ENCODE measurements at places on chromosomes 16 and 17.
A peak's percentile ranks its signal among the peaks of the same experiment; 100 is the strongest.

GRCh38 chr17:18132711-18133110, 24.2 kb downstream of the MYO15A start:
- no peak for DNase-seq

GRCh38 chr17:61126473-61127249, 273.0 kb upstream of the TBX2 start:
- no peak for DNase-seq

DNA sequence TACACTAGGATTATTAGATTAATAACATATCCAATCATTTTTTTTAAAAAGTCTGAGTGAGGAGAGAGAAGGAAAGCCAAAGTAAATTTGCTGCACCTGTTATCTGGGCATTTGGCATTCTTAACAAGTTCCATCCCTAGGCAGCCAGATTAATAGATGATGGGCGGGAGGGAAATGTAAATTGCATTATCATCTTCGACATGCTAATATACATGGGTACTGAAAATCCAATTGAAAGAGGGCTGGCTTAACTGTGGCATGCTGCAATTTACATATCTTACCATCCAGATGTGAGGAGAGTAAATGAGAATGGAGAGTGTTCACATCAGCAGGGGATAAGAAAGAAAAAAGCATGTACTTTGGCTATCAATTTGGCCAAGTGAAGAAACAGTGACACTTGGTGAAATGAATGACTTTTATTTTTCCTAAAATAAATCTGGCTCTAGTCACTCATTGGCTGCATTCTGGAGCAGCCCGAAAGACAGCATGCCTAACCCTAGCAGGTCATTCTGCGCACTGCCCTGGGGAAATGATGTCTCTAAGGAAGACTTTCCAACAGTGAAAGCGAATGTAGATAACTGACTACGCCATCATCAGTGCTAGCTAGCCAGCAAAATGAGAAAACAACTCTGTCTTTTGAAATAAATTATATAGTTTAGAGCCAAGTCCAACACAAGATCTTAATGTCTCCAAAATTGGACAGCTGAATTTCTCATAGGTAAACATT, 57.9 kb downstream of the HYDIN start:
- no peak for DNase-seq

DNA sequence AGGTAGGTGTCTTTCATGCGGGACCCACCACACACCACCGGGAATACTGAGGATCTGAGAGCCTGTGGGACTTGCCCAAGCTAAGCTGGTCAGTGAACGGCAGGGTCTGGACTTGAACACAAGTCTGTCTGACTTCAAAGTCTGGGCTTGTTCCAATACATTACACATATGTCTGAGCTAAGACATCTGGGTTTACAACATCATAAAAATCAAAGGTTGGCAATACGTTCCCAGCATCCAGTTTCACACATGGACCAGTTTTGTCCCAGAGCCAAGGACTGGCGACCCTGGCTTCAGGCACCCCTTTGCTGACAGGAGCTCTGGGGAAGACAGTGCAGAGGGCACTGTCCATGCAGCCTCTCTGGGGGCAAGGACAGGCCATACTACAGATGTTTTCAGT, 27.9 kb upstream of the AXIN2 start:
- DNase-seq = no peak

DNA sequence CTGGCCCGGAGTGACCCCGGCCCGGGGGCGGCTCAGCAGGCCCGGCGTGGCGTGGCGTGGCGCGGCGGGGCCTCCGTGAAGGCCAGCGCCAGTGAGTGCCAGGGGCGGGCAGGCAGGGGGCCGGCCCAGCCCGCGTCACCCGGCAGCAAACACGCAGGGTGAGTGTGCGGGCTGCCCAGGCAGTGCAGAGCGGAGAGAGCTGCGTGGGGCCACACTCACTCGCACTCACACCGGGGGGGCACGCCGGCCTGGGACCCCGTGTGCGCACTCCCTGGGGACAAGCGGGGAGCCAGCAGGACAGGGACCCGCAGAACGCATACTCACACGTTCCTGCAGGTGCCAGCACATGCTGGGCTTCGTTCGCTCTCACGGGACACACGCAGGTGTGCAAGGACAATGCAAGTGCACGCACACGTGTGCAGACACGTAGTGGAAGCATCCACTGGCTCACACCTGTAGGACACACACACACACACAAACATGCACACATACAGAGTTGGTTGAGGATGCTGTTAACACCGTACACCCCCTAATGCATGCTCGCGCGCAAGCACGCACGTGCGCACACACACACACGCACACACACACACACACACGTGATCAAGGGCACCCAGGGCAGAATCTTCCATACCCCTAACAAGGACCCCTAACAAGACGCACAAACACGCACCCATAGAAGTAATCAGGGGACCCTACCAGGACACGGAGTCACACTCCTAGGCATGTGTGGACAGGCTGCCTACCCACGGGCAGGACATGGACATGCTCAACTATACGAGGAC, 7.7 kb downstream of the USP6 start:
- no peak for DNase-seq

- no peak for DNase-seq
Measured at GRCh38 chr17:49219987-49220386, 9.5 kb downstream of the ABI3 start.

DNA sequence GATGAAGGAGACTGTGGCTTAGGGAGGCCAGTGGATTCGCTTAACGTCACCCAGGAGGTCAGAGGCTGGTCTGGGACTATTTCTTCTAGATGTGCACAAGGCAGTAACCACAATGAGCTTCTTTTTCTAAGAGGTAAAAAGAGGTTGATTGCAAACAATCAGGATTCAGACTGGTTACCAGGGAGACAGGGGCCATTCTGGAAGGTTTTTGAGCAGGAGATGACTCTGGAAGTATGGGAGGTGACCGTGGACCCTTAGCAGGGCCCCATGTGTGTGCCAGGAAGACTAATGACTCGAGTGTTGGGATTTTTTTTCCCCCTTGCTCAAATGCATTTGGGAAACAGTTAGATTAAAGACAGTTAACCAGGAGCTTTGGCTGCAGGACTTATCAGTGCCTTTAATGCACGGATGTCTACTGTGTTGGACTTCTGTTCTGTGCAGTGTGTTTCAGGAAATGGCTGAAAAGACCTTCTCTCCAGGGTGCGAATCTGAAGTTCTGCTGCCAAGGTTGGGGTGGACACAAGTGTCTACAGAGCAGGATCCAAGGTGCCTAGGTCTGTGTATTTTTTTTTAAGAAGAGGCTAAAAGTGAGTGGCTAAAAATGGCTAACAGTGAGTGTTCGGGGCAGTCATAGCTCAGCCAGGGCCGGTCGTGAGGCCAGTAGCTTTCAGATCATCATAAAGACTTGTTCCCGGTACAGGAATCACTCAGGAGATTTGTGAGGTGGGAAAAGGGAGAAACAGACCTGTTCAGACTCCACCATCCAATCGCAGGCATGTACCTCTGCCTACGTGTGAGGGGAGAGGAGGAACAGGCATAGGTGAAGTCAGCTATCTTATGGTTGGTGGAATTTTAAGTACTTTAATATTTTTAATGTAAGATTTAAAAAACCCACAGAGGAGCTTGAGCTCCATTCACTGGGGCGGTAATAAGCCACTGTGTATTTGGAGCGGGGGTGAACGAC, 82.3 kb upstream of the CIBAR2 start:
- DNase-seq = no peak

DNA sequence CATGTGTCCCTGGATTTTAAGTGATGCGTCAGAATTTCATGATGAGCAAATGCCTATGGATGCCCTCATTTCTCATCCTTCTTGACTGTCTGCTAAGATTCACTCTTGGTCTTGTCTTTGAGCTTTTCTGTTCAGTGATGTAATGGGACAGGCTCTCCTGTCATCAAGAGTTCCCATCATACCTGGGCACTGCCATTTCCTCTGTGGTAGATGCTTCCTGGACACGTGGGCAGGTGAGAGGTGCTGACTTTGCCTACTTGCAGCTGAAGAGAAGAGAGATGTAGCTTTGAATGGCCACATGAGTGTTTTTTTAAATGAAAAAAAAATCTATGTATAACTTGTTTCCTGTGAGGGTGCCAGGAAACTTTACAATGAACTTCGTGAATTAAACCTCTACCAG, 557.7 kb downstream of the MAF start:
- DNase-seq = no peak

- no peak for DNase-seq
Measured at GRCh38 chr16:22402191-22402590, 27.8 kb upstream of the CDR2 start.

DNA sequence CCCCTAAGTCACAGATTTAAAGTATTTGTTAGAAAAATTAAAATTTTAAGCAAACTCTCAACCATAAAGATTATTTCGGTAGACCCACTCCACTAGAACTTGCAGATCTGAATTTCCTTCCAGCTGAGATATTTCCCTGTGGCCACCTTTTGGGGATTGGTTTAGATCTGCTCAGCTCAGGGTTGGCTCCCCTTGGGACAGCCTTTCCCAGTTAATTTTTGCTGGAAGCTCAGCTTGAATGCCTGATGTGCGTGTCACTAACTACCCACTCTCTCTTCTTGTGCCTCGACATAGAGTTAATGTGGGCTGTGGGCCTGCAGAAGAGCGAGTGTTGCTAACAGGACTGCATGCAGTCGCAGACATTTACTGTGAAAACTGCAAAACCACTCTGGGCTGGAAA, 57.6 kb downstream of the YPEL2 start:
- no peak for DNase-seq

- DNase-seq = peak; percentile 18
Measured at GRCh38 chr16:11408216-11408615, 63.0 kb downstream of the RMI2 start.

GRCh38 chr17:81481073-81481799, 31.4 kb downstream of the ACTG1 start:
- peak; percentile 31 for DNase-seq

DNA sequence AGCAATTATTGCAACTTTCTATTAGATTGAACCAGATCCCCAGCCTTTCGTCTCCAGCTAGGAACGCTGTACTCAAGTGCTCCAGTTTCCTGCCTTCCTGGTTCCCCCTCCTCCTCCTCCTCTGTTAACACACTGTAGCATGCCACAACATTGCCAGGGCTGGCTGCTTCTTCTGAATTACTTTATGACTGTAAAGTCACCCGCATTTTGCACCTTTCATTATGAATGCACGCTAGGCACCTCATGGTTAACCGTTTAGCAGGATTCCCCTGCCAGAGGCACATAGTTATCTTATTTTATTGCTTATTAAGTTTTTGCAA, 4.5 kb downstream of the ZNF423 start:
- no peak for DNase-seq

DNA sequence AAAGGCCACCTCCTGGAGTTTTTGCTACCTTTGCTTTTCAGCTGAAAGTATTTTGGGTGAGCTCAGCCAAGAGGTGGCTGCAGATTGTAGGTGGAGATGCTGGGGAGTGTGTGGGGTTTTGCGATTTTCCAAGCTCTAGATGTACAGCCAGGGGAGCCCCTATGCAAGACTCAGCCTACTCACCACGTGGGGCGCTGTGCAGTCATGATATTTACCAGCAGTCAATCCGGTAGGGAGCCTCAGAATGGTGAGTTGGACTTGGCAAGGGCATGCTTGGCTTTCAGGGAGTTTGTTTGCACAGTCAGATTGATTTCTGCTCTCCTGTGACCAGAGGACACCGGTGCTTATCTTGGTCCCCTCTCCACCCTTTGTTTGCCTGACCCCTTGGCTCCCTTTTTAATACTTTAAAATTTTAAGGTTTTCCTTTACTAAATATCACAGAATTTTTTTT, 175.3 kb downstream of the UTP18 start:
- peak; percentile 70 for DNase-seq

DNA sequence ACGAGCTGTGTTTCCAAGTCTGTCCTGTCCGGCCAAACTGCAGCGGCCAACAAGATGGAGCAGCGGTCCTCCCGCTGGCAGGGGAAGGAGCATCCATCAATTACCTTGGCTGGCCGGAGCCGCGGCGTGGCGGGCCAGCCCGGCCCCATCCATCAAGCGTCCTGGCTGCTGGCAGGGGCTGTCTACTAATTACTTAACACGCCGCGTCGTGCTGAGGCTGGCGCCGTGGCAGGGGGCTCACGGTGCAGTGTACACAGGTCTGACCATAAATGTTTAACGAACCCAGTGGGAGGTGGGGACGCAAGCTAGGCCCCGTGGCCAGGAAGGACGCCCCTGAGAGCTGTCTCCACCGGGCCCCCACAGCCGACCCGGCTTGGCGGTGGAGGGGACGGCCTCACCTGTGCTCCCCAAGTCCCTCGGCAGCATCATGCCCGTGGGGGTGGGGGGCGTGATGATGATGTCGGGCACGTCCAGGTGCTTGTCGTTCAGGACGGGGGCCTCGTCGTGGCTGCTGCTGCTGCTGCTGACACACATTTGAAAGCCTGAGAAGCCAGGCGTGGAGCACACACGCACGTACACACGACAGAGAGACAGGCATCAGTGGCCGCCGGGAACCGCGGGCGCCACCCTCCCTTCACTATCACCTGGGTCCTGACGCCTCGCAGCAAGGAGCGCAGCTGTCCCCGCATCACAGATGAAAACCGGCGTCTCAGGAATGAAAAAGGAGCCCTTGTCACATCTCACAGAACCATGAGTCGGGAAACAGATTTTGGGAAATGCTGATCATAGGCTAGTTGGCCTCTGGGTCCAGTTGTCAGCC, 21.2 kb upstream of the GINS2 start:
- no peak for DNase-seq

DNA sequence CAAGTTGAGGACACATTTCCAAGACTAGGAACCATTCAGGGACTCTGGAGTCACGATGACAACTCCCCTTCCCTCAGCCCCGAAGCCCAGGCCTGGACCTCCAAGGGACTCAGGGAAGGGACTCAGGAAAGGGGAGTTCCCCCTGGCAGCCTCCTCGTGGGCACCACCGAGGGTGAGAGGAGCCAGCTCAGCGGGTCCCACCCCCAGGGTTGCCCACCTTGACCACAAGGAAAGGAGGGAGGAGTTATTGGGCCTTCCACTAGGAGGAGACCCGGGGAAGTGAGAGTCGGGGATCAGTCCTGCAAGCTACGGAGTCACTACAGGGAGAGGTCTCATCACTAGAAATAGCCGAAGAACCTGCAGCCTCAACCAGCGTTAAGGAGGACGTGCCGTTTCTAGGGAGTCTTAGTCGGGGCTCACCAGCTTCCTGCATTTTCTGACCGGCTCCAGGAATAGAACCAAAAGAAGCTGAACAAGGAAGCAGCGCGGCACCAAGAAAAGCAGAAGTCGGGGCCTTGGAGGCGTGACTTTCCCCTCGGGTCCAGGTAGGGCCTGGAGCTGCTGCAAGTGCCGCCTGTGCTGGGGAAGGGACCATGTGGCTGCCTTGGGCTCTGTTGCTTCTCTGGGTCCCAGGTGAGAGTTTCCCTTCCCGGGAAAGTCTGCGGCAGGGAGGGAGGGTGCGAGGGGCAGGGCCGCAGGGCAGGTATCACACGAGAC, at the start of gene CD300A:
Gene CD300A, plus strand, starts transcription at position 524 of the 717 bp plus-strand sequence. Its CDS starts 70 bp downstream, at position 594.
- peak; percentile 16 for DNase-seq
